Stimulated activated CD8-positive, alpha-beta memory T cell treated with anti-CD3 and anti-CD28 coated beads, Interleukin-2, amount 100 ng/mL, for 48 hours (primary cell): ENCODE measurements at places on chromosomes 16 and 17.
A peak's percentile ranks its signal among the peaks of the same experiment; 100 is the strongest.

- DNase-seq = no peak
Observed at GRCh38 chr16:57152096-57153093, 33.4 kb downstream of the PSME3IP1 start.

GRCh38 chr17:72175787-72176515, 55.1 kb downstream of the SOX9 start:
- no peak for DNase-seq

DNA sequence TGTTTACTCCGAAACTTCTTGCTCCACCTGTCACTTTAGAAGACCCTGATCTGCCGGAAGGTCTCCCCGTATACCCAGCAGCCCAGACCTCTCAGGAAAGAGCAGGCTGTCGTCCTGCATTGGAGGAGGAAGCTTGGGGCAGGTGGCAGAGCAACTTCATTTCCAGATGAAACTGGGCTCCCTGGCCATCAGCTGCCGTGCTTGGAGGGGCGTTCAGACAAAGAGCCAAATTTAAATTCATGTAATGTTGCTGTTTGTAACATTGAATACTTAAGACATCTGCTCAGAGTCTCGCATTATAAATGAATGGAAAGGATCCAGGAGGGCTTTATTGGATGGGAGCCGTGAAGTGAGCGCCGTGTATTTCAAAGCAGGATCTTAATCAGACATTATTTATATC, 628.5 kb downstream of the MAF start:
- no peak for DNase-seq

DNA sequence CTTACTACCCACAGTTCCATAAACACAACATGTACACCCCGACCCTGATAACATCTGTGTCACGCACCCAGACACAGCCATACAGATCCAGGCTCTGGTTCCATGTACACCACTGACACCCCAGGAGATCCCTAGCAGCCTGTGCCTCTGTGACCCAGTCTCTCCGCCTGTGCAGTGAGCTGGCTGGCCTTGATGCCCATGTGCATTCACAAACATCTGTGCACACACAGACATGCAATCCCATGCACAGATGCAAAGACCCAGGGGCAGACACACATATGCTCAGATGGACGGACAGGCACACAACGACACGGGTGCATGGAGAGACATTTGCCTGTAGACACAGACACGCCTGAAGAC, 4.1 kb downstream of the CCDC102A start:
- no peak for DNase-seq

DNA sequence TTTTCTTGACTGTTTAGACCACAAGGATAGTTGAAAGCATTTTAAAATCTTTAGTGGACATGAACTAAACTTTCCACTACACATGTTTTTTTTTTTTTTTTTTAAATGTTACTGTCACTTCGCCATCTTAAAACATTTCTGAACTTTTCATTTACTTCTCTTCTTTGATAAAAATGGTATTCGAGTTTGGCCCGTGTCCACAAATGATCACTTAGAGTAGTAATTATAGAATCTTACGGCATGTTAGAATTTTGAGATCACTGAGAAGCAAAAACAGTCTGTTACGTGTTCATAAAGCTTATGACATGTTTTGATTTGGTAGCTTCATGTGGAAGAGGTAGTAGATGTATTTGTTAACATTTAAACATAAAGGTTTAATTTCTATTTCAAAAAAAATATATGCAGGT, 1.1 kb downstream of the NSRP1 start:
- no peak for DNase-seq

GRCh38 chr16:19196871-19197270, 28.8 kb downstream of the SYT17 start:
- no peak for DNase-seq

- DNase-seq = no peak
Observed at GRCh38 chr17:61064087-61064951, 335.3 kb upstream of the TBX2 start.

DNA sequence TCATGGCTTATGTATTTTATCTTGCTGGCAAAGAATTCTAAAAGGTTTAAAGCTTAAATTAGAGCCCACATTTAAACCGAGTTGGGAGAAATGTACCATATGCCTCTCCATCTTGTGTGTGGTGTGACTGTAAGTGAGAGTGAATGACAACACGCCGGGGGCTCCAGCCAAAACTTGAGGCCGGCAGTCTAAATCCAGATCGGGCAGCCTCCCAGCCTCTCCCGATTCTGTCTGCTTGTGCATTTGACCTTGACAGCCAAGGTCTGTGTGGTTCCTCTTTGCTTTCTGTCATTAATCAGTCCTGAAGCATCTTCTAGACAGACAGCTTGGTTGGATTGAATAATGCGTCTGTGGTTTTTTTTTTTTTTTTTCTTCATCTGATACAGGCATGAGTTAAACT, 1093.2 kb upstream of the EEF2KMT start:
- DNase-seq = no peak

GRCh38 chr16:10090816-10091215, 91.4 kb downstream of the GRIN2A start:
- no peak for DNase-seq

DNA sequence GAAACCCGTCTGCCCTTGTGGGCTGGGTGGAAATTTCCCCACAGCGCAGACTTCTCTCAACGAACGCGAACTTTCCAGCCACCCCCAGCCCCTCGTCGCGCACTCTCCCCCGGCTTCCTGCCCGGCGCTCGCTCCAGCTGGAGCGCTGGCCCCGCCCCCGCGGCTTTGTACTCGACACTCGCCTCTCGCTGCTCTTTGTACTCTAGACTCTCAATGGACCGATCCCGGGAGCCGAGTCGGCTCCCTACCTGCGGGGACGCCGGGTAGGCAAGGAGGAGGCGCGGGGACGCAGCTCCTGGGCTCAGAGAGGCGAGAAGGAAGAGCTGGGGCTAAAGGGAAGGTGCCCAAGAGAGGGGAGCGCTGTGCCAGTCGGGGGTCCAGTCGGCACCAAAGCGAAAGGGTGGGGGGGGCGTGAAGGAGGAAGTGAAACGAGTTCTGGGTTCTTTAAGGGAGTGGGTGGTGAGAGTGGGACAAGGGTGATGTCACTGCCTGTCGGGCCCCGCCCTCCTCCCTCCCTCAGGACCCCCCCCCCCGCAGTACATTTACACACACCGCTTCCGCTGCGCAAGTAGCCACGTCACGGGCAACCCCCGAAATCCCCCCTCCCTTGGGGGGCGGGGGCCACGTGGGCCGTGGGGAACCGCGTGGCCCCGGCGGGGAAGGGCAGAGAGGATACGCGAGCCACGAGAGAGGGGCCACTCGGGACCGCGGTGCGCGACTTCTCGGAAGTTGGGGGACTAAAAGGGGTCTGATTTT, 9.7 kb downstream of the KDM6B start:
- DNase-seq = peak; percentile 81

DNA sequence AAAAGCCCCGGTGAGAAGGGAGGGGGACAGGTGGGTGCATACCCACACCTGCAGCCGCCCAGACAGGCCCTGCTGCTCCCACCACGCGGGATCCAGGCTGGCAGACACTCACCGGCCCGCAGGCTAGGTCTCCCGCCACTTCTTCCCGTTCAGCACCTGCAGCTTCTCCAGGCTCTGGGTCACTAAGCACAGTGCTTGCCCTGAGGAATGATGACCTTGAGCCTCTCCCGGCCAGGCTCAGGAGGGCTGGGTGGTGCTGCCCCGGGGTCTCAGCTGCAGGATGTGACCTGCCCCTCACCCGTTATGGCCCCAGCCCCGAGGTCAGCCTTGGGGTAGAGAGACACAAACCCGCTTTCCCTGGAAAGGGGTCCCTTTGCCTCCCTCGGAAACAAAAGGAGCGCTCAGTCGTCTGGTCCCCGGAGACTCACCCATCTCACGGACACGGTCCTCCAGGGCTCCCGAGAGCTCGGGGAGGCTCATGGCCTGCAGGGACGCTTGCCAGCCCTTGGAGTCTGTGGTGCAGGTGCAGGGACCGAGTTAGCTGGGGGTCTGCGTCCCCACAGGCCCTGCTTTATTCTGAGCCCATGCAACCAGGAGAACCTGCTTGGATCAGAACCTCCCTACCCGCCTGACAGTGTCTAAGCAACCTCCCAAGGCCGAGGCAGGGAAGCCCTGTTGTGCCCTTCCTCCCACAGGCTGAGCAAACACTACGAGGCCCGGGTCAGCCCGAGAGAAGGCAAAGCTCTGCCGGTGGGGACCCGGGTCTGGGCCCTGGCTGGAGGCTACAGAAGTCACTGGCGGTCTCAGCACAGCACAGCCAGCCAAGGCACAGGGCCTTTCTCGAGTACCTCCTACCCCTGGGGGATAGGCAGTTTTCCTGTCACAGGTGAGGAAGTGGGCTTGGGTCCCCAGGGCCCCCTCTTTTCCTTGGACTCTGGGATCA, 3.8 kb downstream of the NUDT16L1 start:
- no peak for DNase-seq

DNA sequence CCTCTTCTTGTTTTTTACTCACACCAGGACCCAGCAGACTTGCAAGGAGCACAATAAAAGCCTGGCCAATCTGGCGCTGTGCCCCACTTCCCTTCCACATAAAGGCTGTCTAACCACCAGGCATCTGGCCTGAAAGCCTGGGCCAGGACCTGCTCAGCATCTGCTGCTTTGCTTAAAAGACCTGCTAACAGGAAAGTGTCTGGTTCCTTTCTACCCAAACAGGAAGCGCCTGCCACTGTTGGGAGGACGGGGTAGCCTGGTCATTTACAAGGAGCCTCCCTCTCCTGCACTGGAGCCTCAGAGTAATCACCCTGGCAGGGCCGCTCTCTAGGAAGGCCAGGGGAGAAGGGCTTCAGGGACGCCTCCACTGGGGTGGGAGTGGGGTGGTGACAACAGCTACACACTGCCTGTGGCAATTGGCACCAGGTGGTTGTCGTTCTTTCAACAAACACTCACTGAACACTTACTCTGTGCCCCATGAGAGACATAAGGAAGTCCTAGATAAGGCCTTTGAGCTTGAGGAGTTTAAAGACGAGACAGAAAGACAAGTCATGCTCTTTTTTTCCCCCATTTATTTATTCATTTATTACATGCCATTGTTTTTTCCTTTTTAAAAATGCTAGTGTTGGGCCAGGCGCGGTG, 6.3 kb upstream of the MMP28 start:
- no peak for DNase-seq

DNA sequence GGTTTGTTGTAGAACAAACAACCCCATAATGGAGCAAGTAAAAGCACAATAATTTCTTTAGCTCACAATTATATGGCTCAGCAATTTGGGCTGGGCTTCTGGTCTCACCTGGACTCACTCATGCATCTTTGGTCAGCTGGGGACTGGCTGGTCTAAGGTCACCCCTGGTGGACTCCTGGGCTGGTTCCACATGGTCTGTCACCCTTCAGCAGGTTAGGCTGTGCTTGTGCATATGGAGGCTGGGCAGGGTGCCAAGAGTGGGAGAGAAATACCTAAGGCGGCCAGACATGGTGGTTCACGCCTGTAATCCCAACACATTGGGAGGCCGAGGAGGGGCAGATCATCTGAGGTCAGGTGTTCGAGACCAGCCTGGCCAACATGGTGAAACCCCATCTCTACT, 27.0 kb upstream of the SMURF2 start:
- no peak for DNase-seq

- DNase-seq = no peak
Observed at GRCh38 chr17:61809816-61810392, 53.4 kb downstream of the BRIP1 start.

DNA sequence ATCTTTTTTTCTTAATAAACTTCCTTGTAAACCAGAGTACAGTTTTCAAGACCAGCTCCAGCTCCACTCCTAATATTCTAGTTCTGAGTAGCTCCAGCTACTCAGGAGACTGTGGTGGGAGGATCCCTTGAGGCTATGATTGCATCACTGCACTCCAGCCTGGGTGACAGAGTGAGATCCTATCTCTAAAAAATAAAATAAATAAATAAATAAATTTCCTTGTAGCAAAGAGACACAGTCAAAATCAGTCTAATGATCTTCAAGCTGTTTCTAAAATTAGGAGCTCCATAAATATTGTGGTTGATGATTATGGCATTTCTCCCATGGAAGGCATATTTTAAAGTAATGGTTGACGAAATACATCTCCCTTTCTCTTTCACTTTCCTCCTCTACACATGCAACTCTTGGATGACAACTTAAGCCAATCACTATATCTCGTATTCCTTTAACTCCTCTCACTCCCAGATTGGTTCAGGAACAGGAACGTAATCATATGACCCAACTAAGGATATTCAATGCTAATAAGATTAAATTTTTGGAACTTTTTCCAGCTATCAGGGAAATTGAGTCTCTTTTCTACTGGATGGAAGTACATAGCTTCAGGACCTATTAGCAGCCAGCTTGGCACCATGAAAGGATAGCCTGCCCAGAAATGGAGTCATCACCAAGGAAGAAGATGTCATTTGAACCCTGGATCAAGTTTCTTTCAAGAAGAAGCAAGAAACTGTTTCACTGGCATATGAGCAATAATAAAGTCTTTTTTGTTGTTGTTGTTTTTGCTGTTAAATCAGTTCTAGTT, 42.1 kb upstream of the TAOK1 start:
- DNase-seq = no peak

GRCh38 chr16:60214311-60214710, 1480.2 kb upstream of the GOT2 start:
- no peak for DNase-seq

- DNase-seq = no peak
Observed at GRCh38 chr16:65786916-65787315, 579.6 kb upstream of the CDH5 start.

DNA sequence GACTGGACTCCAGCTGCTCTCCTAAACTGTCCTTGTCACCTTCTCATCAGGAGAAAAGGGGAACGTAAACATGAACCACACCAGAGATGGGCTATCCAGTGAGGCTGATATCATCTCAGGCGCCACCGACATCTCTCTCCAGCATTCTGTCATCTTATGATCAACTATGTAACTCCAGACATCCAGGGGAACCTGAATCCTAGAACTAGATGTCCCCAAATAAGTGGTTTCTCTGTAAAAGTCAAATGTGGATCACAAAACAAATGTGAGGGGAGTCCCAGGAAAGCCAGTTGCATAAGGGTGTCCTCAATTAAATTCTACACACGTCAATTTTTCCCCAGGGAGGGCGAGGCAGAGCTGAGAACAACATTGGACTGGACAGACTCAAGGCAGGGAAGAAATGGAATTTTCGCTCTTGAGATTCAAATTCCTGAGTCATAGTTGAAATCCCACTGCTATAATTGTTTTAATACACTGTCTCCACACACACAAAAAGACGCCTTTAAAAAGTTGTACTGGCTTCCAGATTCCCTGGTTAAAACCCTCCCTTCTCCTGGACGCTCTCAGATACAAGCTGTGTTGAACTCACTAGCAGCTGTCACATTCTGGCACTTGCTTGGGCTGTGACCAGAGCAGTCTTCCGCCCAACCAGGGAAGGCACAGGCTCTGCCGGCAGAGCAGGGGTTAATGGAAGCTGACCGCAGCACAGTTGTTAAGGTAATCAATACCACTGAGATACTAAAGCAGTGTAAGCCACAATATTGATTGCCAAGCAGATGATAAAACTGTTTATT, 62.6 kb downstream of the ZFHX3 start:
- DNase-seq = no peak

- no peak for DNase-seq
Observed at GRCh38 chr16:71540-72401, 660 bp downstream of the RHBDF1 start.

- no peak for DNase-seq
Observed at GRCh38 chr16:74466872-74467271, 45.6 kb upstream of the CLEC18B start.

GRCh38 chr17:64565563-64565962, 58.8 kb downstream of the CEP95 start:
- no peak for DNase-seq
